RWPE1 (cell line): ENCODE measurements at places on chromosomes 5 and 9.

GRCh38 chr5:95809414-95809960, 13.0 kb downstream of the GLRX start:
- DNase-seq: no peak

DNA sequence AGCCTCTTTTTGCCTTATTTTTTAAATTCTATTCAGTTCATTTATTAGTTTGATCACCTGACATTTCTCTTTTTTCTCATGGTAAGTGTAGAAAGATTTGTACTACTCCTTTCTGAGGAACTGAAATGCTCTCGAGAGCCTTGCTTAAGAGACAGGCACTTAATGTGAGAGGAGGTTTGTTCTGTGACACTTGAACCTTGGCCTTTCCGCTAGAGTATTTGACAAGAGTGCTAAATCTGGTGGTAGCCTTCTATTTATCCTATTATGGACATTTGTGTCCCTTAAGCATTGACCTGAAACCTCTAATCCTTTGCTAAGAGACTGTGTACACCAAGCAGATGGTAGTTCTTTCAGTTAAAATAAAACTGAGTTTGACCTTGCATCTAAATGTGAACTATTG, 805.0 kb upstream of the PTPRD start:
- DNase-seq: no peak

DNA sequence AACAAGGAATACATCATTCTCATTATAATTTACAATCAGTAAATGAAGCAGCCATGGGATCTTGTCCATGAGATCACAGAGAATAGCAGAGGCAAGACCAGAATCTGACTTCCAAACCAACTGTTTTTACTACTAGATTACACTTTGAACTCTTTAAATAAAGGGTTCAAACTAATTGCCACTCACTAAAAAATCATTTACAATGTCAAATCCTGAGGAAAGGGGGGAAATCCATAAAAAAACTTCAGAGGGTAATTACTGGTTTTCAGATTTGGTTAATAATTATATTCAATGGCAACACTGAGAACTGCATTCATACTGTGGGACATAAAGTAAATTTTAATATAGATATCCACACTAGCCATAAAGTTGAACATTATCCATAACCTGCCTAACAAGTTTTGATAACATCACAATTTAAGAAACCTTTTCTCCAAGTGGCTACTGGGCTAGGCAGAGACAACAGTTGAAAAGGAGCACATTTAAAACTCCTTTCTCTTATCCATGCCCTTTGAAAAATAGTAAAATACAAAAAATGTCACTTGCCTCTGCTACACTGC, 15.9 kb downstream of the PLPP1 start:
- DNase-seq: no peak

DNA sequence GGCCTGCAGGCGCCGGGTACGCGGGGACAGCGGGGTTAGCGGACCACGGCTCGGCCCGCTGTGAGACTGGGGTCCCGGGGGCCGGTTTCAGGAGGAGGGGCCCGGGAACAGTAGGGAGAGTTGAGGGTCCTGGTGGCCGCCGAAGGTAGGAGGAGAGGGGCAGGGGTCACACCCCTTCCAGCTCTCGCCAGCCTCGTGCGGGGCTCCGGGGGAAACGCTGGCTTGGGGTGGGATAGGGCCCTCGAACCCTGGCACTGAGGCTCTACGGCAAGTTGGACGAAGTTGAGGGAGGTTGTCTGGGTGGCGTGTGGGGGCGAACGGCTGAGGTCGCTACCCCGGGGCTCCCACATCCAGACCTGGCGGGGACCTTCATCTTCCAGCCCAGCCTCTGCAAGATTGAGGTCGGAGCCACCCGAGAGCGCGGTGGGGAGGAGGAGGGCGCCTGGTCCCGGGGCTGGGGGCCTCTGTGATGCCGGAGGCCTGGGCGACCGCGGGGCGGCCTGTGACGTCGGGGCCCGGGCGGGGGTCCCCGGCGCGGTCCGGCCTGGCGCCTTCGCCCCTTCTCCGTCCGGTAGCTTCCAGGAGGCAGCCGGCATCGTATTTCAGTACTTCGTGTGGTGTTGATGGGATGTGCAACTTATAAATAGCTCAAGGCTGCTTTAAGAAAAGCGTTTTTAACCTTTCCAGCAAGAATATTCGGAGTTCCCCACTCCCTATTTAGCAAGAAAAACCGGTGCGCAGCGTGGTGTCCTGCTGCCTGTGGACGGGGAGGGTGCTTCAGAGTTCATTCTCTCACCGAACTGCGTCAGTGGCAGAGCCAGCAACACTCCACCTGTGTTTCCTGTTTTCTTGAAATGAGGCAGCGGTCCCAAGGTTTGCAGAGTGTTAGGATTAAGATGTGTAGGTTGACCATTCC, 902 bp downstream of the HABP4 start:
- peak; percentile 63 for DNase-seq

DNA sequence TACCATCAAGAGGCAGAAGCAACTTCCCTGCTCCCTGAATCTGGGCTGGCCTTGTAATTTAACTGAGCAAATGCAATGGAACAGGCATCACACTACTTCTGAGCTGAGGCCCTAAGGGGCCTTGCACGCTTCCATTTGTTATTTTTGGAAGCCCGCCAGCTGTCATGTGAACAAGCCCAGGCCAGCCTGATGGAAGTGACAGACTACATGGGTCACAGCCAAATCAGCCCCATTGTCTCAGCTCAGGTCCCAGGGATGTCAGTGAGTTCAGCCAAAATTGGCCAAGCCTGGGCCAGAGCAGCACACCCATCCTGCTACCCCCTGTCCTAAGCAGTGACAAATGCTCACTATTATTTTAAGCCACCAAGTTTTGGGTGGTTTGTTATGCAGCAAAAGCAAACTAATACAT, 72.8 kb downstream of the PRRT1B start:
- DNase-seq: no peak

DNA sequence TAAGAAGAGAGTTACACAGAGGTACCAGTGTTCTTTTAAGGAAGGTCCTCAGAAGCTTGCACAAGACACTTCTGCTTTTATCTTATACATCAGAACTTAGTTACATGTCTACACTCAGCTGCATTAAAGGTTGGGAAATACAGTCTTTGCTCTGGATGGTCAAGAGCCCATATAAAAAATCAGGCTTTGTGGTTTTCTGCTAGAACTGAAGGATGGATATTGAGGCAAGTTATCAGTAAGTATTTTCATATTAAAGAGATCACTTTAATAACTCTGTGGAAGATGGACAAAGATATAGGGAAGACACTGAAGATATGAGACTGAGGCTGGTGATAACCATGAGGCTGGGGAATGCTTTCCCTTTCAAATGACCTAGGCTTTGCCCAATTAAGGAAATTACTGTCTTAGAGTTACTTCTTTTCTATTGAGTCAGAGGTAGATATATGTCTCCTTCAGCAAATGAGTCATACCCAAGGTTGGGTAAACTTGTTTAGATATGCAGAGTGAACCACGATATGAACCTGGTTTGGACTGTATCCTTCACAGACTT, 87.0 kb upstream of the TNC start:
- peak; percentile 97 for DNase-seq

- DNase-seq: no peak
These were observed 57.1 kb upstream of the GLRX start for GRCh38 chr5:95879661-95880060.

DNA sequence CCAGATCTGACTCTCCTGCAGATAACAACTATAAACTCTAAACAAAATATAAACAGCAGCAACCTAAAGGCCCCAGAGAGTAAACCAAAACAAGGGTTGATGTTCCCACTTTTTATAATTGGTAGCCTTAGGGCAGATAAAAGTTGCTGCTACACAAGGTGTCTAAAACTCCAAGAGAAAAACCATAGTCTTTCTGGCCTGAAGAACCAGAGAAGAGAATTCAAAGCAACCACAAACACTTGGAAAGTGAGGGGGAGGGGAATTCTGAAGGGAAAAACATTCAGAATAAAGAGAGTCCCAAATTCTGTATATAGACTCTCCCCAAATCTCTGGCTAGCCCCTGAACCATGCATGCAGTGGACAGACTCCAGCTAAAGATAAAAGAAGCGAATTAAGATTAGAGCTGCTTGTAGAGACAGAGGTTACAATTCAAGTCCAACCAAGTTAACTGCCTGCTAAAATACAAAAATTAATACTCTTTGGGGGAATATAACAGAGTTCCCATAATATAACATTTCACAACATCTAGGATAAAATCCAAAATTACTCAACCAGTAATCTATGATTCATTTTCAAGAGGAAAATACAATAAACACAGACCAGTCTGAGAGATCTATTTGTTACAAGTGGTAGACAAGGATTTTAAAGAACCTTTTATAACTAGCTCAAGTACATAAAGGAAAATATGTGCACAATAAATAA, 37.5 kb upstream of the RGMB start:
- DNase-seq: no peak

- no peak for DNase-seq
These were observed 65.7 kb upstream of the TBC1D9B start for GRCh38 chr5:179973391-179973790.

GRCh38 chr5:143874312-143874711, 62.4 kb downstream of the HMHB1 start:
- DNase-seq: no peak

DNA sequence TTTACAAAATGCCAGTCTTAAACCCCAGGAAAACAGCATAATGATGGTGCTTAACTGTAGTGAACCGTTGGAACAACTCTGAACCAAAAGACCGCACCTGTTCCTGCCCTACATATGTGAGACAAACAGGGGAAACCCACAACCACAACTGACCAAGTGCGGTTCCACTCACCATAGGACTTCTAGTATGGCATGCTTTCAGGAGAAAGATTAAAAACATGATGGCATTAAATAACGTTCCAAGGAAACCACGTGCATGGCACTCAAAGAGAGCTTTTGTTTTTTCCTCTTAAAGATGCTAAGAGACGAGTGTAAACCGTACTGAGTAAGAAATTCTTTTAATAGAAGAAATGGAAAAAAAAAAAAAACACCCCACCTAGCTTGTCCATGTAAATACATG, 119.8 kb downstream of the SSBP2 start:
- DNase-seq: no peak

DNA sequence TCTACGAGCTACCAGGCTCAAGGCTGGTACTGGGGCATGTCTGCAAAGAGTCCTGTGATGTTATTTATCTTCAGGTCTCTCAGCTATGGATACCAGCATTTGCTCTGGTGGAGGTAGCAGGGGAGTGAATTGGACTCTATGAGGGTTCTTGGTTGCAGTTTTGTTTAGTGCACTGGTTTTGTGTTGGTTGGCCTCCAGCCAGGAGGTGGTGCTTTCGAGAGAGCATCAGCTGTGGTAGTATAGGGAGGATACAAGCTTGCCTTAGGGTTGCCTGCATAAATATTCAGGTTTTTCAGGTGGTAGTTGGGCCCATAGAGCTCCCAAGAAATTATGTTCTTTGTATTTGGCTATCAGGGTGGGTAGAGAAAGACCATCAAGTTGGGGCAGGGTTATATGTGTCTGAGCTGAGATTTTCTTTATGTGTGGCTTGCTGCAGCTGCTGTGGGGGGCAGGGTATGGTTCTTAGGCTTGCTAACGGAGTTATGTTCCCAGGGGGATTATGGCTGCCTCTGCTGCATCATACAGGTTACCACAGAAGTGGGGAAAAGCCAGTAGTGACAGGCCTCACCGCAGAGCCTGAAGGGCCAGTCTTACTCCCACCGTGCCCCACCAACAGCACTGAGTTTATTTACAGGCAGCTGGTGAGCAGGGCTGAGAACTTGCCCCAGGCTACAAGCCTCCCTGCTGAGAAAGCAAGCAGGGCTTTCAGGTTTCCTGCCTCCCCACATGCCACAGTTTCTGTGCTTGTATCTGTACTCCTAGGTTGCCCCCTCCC, 9.7 kb upstream of the RIOK2 start:
- DNase-seq: no peak

DNA sequence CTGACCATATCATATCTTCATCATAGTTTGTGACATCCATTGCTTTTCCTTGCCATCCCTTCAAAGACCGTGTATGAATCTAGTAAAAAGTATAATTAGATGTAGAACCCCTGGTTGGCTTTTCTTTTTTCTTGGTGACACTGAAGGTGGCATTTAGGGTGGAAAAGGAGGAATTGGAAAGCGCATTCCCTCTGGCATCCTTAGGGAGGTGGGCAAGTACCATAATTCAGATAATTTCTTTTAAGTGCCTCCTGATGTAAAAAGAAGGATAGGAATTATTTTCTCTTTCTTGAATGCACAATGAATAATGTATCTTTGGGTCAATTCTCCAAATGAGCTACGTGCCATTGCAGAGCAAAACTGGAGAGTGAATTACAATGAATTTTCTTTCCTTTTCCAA, 73.2 kb upstream of the SMARCA2 start:
- no peak for DNase-seq

- DNase-seq: peak; percentile 75
These were observed 41.5 kb downstream of the SH3PXD2B start for GRCh38 chr5:172412724-172413286.

DNA sequence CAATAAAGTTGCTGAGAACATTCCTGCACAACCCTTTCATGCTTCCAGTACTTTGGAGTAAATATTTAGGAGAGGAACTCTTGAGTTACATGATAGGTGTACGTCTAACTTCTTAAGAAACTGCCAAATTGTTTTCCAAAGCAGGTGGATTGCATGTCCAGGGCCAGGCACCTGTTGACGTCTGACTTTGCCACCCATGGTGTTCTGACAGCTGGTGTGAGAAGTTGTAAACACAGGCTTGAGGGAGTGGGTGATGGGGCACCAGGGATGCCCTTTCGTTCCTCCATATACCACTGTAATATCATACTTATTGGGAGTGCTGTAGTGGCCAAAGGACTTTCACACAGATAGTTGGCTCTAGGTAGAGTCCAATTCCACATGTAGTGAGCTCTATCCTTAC, 352.1 kb downstream of the GADD45G start:
- DNase-seq: no peak

GRCh38 chr5:134545070-134545868, 19.8 kb downstream of the JADE2 start:
- DNase-seq: no peak

- DNase-seq: no peak
These were observed 14.7 kb downstream of the LHX3 start for GRCh38 chr9:136190237-136190601.

- no peak for DNase-seq
These were observed 61.5 kb downstream of the CRB2 start for GRCh38 chr9:123417289-123418051.
